ENCODE measurements at places on chromosomes 1 and 21.

GRCh38 chr21:44887807-44888580 is 14.5 kb upstream of the PTTG1IP start:
- no peak for DNase-seq
- no peak overlapping the region for H3K27ac ChIP-seq
- no peaks in the 10 kb centered on the region for H3K27me3 ChIP-seq
- no peaks in the 10 kb centered on the region for H3K4me1 ChIP-seq
- no peak overlapping the region for H3K4me3 ChIP-seq

DNA sequence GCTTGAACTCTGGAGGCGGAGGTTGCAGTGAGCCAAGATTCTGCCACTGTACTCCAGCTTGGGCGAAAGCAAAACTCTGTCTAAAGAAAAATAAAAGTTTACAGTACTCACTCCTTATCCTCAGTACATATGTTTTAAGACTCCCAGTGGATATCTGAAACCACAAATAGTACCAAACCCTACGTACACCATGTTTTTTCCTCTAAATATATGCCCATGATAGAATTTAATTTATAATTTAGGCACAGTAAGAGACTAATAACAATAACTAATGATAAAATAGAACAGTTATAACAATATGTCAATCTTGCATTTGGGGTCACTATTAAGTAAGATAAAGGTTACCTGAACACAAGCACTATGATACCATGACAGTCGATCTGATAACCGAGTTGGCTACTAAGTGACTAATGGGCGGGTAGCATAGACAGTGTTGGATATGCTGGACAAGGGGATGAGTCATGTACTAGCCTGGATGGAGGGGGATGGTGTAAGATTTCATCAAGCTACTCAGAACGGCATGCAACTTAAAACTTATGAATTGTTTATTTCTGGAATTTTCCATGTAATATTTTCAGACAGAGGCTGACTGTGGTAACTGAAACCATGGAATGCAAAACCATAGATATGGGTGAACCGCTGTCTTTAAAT is 43.7 kb downstream of the ST7L start:
- no peaks in the 10 kb centered on the region for H3K4me1 ChIP-seq
- no peak overlapping the region for H3K4me3 ChIP-seq
- H3K27ac ChIP-seq, result no peak overlapping the region
- H3K27me3 ChIP-seq, result no peaks in the 10 kb centered on the region
- DNase-seq, result no peak
- peaks cover 9% of the 10 kb centered on the region for H3K36me3 ChIP-seq

DNA sequence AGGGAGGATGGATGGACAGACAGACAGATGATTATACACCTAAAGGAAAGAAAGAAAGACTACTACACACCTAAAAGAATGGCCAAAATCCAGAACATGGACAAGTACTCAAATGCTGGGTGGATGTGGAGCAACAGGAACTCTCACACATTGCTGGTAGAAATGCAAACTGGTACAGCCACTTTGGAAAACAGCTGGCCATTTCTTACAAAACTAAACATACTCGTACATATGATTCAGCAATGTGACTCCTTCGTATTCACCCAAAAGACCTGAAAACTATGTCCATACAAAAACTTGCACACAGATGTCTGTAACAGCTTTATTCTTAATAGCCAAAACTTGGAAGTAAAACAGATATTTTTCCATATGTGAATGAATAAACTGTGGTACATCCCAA is 51.3 kb downstream of the PRPF38A start:
- no peaks in the 10 kb centered on the region for H3K4me1 ChIP-seq
- H3K36me3 ChIP-seq, result no peaks in the 10 kb centered on the region
- H3K27ac ChIP-seq, result no peak overlapping the region
- no peak overlapping the region for H3K4me3 ChIP-seq

GRCh38 chr1:59990470-59990869 is 63.9 kb upstream of the CYP2J2 start:
- no peaks in the 10 kb centered on the region for H3K27me3 ChIP-seq

GRCh38 chr1:168321945-168322344 is 41.3 kb downstream of the TBX19 start:
- H3K36me3 ChIP-seq, result no peaks in the 10 kb centered on the region
- no peak for DNase-seq
- no peaks in the 10 kb centered on the region for H3K27me3 ChIP-seq

GRCh38 chr1:7366955-7367665 is 404.0 kb upstream of the VAMP3 start:
- no peaks in the 10 kb centered on the region for H3K27me3 ChIP-seq
- H3K27ac ChIP-seq, result no peak overlapping the region
- no peaks in the 10 kb centered on the region for H3K4me1 ChIP-seq
- H3K4me3 ChIP-seq, result no peak overlapping the region

DNA sequence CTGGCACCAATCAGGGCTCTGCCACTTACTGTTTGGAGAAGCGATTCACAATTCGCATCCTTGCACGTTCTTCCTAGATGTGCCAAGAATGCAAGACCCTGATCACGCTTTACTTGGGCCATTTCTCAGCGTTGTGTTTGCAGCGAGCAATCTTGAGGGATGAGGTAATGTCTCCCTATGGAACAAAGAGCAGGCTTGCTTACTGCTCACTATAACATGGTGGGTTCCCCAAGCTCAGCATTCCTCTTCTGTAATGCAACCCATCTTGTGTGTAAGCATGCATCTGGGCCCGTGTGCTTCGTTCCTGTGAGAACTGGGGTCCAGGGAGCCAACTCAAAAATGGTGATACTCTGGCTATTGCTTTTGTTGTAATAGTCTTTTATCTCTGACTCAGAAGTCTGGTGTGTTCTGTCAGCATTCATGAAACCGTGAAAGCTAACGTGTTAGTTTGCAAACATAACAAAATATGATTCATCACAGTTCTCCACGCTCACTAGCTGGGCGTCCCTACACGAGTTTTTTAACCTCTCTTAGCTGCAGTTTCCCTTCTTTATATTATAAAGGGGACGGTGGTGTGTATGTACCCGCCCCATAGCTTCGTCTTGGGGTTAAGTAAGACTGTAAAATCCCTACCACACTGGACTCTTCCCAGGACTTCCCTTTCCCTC is 33.3 kb downstream of the DNTTIP2 start:
- DNase-seq, result no peak
- peaks cover 9% of the 10 kb centered on the region for H3K4me1 ChIP-seq
- no peaks in the 10 kb centered on the region for H3K36me3 ChIP-seq
- peak overlapping the region; percentile 78 for H3K4me3 ChIP-seq

DNA sequence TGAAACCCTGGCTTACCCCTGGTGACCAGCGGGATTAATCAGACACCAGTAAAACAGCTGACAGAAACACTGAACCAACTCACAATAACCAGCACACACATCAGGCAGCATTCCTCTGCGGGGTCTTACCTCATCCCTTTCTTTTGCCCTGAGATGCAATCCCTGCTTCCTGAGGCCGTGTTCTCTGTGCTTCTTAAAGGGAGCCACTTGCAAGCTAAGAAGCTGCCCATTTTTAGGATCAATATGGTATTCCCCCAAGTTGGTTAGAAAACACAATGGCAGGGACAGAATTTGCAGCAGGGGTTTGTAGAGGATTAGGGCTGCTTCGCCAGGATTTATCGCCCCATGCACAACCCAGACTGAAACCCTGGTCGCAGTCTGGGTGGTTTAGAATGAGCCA is 74.7 kb upstream of the OLIG2 start:
- H3K36me3 ChIP-seq, result no peaks in the 10 kb centered on the region
- H3K27ac ChIP-seq, result no peak overlapping the region
- no peaks in the 10 kb centered on the region for H3K27me3 ChIP-seq
- no peak for DNase-seq
- no peak overlapping the region for H3K4me3 ChIP-seq

GRCh38 chr1:84724128-84724860 is 34.0 kb upstream of the SSX2IP start:
- H3K27me3 ChIP-seq, result no peaks in the 10 kb centered on the region
- peak; percentile 5 for DNase-seq
- H3K4me3 ChIP-seq, result no peak overlapping the region
- H3K27ac ChIP-seq, result no peak overlapping the region

- no peak overlapping the region for H3K27ac ChIP-seq
- H3K27me3 ChIP-seq, result no peaks in the 10 kb centered on the region
- peaks cover 13% of the 10 kb centered on the region for H3K36me3 ChIP-seq
Observed at GRCh38 chr1:204113896-204114295, 37.9 kb downstream of the ETNK2 start.

DNA sequence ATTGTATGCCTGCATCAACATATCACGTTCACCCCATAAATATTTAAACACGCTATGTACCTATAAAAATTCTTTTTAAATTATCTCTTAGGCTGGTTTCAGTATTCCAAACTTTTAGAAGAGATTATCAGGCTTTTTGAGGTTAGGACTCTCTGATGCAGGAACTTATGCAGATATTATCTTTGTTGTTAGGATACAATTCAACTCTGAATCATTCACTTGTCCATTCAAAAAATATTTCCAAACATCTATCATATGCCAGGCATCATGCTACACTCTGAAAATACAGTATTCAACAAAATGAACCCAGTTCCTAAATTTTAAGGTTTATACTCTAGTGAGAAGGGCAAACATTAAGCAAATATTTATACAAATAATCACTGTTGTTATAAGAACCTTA is 40.5 kb downstream of the ASH1L start:
- no peaks in the 10 kb centered on the region for H3K4me1 ChIP-seq
- DNase-seq, result no peak
- H3K27me3 ChIP-seq, result no peaks in the 10 kb centered on the region
- H3K27ac ChIP-seq, result no peak overlapping the region
- no peaks in the 10 kb centered on the region for H3K36me3 ChIP-seq
- H3K4me3 ChIP-seq, result no peak overlapping the region

- no peak overlapping the region for H3K4me3 ChIP-seq
- no peaks in the 10 kb centered on the region for H3K27me3 ChIP-seq
- no peak overlapping the region for H3K27ac ChIP-seq
- no peaks in the 10 kb centered on the region for H3K4me1 ChIP-seq
- no peaks in the 10 kb centered on the region for H3K36me3 ChIP-seq
- no peak for DNase-seq
Observed at GRCh38 chr1:114272593-114272992, 118.9 kb upstream of the SYT6 start.

DNA sequence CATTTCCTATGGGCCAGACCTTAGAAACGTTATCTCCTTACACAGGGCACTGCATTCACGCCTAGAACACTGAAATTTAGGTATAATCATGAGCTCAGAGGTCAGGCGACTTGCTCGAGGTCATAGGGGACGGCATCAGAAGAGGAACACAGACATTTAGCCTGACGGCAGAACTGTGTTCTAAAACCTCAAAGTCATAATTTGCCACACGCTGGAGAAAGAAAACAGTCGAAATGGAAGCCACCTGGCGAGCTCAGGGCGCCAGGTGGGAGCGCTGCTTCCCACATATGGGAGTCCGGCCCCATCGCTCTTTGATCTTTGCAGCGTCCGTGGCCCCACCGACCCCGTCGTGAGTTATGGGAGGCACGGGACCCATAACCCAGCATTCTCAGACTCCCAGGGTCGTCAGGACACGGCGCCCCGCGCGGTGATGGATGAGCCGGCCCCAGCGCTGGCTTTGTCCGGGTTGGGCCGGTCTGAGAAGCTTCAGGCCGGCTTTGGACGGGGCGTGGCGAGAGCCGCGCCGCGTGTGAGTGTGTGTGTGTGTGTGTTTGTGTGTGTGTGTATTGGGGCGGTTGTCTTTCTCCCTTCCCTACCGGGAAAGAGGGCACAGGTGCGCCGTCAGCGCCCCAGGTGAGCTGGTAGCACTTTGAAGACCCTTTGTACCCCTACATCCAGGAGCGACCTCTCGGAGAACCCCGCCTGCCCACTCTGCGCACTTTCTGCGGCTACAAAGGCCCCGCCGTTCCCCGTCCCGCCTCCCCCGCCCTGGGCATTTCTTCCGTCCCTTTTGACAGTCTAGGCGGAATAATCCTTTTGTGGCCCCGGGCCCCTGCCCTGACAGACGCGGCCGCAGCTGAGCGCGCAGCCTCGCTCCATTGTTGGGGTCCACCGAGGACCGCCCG is 861 bp upstream of the DRAXIN start:
- peak; percentile 13 for DNase-seq
- peaks cover 16% of the 10 kb centered on the region for H3K27me3 ChIP-seq
- H3K27ac ChIP-seq, result no peak overlapping the region

DNA sequence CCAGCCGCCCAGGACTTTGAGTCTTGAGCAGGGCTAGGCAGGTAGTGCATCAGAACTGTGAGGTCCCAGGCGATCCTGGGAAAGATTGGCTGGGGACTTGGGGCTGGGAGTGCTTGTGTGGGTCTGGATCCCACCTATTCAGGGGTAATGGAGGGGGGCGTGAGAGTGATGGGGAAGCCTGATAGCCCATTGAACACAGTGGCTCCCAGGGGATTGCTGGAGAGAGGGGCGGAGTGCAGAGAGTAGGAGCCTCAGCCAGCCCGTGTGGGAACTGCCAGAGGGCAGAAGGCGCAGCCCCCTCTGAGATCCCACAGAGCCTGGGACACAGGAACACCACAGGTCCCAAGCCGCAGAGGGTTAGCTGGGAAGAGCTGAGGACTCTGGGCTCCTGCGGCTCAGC is 19.3 kb upstream of the PDZK1IP1 start:
- DNase-seq, result no peak
- no peaks in the 10 kb centered on the region for H3K27me3 ChIP-seq
- H3K27ac ChIP-seq, result no peak overlapping the region
- H3K4me3 ChIP-seq, result no peak overlapping the region
- no peaks in the 10 kb centered on the region for H3K4me1 ChIP-seq

GRCh38 chr1:64766429-64766828 is 21.6 kb downstream of the RAVER2 start:
- no peak overlapping the region for H3K4me3 ChIP-seq
- H3K27me3 ChIP-seq, result no peaks in the 10 kb centered on the region
- H3K36me3 ChIP-seq, result no peaks in the 10 kb centered on the region

- no peak for DNase-seq
- no peaks in the 10 kb centered on the region for H3K27me3 ChIP-seq
- no peak overlapping the region for H3K4me3 ChIP-seq
- no peak overlapping the region for H3K27ac ChIP-seq
- no peaks in the 10 kb centered on the region for H3K4me1 ChIP-seq
Observed at GRCh38 chr21:46551636-46552241, 53.1 kb downstream of the S100B start.
